ENCODE measurements at places on chromosomes 2 and 18.

DNA sequence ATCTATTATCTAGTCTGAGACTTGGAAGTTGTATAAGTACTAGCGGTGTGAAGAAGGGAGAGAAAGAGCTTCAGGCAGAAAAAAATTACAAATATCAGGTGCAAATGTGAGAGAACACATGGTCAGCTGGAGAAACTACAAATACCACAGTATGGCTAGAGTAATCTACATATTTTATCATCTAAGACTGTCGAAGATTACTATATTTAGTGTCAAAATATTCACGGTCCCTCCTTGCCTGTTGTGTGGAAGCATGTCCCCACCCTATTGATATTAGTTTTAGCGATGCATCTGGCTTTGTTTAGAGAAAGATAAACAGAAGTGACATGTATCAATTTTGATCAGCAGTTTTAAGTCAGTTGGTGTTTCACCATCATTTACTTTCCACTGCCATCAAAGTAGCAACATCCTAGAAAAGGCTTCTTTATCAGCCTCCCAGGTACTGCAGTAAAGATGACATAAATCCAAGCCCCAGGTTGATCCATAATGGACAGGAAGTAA is 90.5 kb upstream of the ITGA4 start:
- H3K36me3 ChIP-seq, result no peaks in the 10 kb centered on the region
- no peak for DNase-seq
- H3K27ac ChIP-seq, result no peak overlapping the region
- H3K4me3 ChIP-seq, result no peak overlapping the region
- H3K4me1 ChIP-seq, result no peaks in the 10 kb centered on the region

- H3K27me3 ChIP-seq, result no peaks in the 10 kb centered on the region
- no peak for DNase-seq
- no peak overlapping the region for H3K4me3 ChIP-seq
- no peaks in the 10 kb centered on the region for H3K36me3 ChIP-seq
- H3K4me1 ChIP-seq, result no peaks in the 10 kb centered on the region
- no peak overlapping the region for H3K27ac ChIP-seq
These were observed 1417.6 kb upstream of the CDH2 start for GRCh38 chr18:29594493-29594892.

- no peaks in the 10 kb centered on the region for H3K36me3 ChIP-seq
- DNase-seq, result no peak
- no peak overlapping the region for H3K4me3 ChIP-seq
- no peak overlapping the region for H3K27ac ChIP-seq
These were observed 154.8 kb upstream of the ZNF236 start for GRCh38 chr18:76667603-76668002.

- H3K4me3 ChIP-seq, result no peak overlapping the region
- H3K36me3 ChIP-seq, result no peaks in the 10 kb centered on the region
- no peak for DNase-seq
- H3K27ac ChIP-seq, result no peak overlapping the region
- H3K4me1 ChIP-seq, result no peaks in the 10 kb centered on the region
- H3K27me3 ChIP-seq, result no peaks in the 10 kb centered on the region
These were observed 203.5 kb downstream of the MBD2 start for GRCh38 chr18:54020966-54021365.

GRCh38 chr18:75208155-75208835 is 644 bp downstream of the PTGR3 start:
- H3K27me3 ChIP-seq, result no peaks in the 10 kb centered on the region
- H3K4me1 ChIP-seq, result peaks cover 29% of the 10 kb centered on the region
- peak overlapping the region; percentile 70 for H3K4me3 ChIP-seq
- peak; percentile 9 for DNase-seq

DNA sequence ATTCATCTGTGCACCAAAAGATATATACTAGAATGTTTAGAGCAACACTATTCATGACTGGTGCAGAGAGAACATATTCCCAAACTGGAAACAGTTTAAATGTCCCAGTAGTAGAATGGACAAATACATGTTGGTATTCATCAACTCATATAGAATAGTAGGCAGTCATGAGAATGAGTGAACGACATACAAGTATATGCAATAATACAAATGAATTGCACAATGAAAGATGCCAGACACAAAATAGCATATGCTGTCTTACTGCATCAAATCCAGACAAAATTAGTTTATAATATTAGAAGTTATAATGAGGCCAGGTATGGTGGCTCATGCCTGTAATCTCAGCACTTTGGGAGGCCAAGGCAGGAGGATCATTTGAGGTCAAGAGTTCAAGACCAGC is 8.3 kb upstream of the PRKAG3 start:
- no peaks in the 10 kb centered on the region for H3K4me1 ChIP-seq
- no peaks in the 10 kb centered on the region for H3K27me3 ChIP-seq
- no peaks in the 10 kb centered on the region for H3K36me3 ChIP-seq
- H3K27ac ChIP-seq, result no peak overlapping the region

DNA sequence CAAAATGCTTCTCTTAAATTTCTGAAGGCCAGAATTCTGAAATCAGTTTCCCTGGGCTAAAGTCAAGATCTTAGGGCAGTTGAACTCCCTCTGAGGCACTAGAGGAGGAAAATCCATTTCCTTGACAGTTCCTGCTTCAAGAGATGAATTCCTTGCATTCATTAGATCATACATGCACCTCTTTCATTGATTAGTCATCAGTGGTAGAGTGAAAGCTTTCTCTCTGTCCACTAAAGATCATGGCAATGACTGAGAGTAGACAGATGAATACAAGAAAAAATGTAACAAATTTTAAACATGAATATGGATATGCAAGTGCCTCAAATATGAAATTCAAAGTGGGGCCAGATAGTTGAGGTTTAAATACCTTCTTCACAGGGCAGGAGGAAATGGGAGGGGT is 693.4 kb upstream of the TMEFF2 start:
- H3K27me3 ChIP-seq, result no peaks in the 10 kb centered on the region
- H3K4me1 ChIP-seq, result no peaks in the 10 kb centered on the region
- no peak for DNase-seq
- no peak overlapping the region for H3K4me3 ChIP-seq

- H3K4me3 ChIP-seq, result no peak overlapping the region
- no peak for DNase-seq
- no peaks in the 10 kb centered on the region for H3K36me3 ChIP-seq
These were observed 41.3 kb downstream of the CAPN13 start for GRCh38 chr2:30765876-30766470.

DNA sequence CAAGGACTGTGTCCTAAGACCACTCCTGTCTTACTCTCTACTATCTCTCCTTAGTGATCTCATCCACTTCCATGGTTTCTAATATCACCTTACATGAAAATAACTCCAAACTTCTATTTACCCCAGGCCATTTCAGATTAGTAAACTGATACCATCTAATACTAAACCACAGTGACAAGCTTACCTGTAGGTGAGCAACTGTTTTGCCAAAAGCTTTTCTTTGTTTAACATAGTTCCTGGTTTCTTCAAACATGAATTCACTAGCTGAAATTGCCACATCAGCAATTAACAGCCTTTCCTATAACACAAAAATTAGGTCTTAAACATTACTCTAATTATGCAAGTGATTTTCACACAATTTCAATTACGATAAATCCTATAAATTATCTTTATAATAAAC is 22.1 kb downstream of the ACADL start:
- H3K27me3 ChIP-seq, result peaks cover 3% of the 10 kb centered on the region
- DNase-seq, result no peak
- H3K4me1 ChIP-seq, result no peaks in the 10 kb centered on the region

DNA sequence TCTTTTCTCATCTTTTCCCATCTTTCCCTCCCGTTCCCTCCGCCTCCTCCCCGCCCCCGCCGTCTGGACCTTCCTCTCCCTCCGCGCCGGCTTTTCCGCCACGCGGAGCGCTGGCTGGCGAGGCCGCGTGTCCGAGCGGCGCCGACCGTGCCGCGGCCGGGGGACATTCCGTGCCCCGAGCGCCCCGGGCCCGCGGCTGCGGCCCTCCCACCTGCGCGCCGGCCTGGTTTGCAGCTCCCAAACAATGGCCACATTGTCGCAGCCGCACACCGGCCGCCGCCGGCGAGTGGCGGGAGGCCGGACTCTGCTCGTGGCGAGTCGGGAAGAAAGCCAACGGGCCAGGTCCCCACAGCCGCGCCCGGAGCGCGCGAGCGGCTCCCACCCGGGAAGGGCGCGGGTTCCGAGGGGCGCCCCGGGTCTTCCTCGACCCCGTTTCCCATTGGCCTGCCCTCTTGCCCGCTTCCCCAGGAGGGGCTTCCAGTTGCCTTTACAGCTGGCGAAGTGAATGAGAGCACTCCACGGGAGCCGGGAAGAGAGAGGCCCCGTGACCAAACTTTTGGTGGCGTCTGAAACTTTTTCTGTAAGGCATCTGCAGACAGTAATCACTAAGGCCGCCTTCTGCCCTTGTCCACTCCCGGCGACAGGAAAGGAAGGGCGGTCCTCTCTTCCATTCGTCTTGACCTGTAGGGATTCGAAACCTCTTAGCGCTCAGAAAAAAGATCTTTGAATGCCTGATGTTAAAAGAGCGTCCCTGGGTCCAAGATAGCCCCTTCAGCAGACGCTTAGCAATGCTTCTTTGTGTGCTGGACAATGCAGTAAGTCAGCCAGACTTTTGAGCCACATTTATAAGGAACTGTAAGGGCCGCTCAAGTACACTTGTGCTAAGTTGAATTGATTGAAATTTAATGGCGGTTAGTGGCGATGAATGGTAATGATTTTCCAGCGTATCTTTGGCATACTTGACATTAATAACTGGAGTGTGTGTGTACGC is 6.2 kb downstream of the GLI2 start:
- no peaks in the 10 kb centered on the region for H3K36me3 ChIP-seq
- no peak overlapping the region for H3K4me3 ChIP-seq
- no peaks in the 10 kb centered on the region for H3K4me1 ChIP-seq
- H3K27ac ChIP-seq, result no peak overlapping the region

DNA sequence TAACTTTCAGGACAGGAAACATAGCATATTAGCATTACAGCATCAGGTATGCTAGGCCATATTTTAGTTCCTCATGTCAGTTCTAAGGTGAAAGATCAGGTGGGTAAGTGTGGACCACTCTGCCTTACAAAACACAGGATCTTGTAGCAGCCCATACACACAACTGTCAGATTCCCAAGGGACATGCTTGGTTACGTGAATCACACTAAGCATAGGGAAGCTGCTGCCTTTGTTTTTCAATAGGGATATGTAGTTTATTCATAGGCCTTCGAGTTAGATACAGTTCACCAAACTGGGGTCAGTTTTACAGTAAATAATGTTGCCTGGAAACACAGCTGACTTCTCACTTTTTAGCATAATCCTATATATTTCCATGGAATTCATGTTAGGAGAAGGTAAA is 116.1 kb upstream of the OTX1 start:
- H3K4me3 ChIP-seq, result no peak overlapping the region
- H3K4me1 ChIP-seq, result no peaks in the 10 kb centered on the region
- H3K27ac ChIP-seq, result no peak overlapping the region

DNA sequence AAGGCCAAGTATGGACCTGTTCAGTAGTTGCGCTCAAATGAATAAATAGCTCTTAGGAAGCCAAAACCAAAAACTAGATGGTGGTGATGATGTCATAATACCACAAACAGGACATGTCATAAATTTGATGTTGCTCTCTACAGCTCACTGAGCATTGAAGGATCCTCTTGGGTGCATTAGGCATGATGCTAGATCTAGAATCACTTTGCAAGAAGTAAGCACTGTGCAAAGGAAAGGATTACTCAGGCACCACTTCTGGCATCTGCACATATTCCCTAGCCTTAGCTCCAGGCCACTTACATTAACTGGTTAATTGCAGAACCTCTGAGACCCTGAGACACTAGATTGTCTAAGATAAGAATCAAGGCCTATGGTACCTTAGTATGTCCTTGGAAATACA is 58.0 kb downstream of the LRRTM1 start:
- H3K4me3 ChIP-seq, result no peak overlapping the region
- DNase-seq, result no peak
- H3K27me3 ChIP-seq, result no peaks in the 10 kb centered on the region
- H3K4me1 ChIP-seq, result no peaks in the 10 kb centered on the region
- H3K36me3 ChIP-seq, result no peaks in the 10 kb centered on the region

DNA sequence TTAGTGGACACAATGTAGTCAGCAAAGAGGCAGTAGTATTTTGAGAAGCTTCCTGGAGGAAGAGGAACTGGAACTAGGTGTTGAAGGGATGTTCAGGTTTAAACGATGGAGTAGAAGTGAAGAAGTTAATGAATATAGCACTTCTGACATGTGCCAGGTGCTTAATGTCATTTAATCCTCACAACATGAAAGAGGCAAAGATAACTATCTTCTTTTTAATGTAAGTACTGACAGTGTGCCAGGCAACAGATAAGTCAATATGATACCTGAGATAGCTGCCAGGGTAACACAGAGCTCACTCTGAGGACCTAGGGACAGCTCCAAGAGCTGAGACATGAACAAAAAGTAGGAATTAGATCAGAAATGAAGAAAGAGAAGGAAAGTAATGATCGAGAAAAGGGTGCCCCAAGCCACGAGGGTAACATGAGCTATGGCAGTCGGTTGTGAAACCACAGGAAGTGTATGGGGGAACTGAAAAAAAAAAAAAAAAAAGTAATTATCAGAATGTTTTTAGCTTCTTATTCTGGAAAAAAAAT is 140.7 kb downstream of the RNF144A start:
- DNase-seq, result no peak
- no peak overlapping the region for H3K4me3 ChIP-seq
- no peak overlapping the region for H3K27ac ChIP-seq
- peaks cover under 1% of the 10 kb centered on the region for H3K36me3 ChIP-seq
- peaks cover 32% of the 10 kb centered on the region for H3K4me1 ChIP-seq

DNA sequence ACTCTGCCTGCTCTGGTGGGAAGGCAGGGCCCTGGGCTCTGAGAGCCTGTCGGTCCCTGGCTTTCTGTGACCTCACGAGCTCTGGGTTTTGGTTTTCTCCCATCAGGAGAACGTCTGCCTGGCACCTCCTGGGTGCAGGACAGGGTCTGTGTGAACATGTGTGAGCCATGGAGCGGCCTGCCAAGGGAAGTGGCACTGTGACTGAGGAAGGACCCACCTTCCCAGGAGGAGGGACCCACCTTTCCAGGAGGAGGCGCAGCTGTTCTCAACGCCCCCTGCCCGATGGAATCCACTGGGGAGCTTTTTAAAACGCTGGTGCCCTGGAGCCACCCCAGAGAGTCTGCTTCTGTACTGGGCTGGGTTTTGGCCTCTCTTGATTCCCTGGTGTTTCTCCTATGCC is 168.7 kb downstream of the GLI2 start:
- no peaks in the 10 kb centered on the region for H3K27me3 ChIP-seq
- no peaks in the 10 kb centered on the region for H3K36me3 ChIP-seq
- no peaks in the 10 kb centered on the region for H3K4me1 ChIP-seq
- no peak overlapping the region for H3K4me3 ChIP-seq
- H3K27ac ChIP-seq, result no peak overlapping the region
- no peak for DNase-seq

DNA sequence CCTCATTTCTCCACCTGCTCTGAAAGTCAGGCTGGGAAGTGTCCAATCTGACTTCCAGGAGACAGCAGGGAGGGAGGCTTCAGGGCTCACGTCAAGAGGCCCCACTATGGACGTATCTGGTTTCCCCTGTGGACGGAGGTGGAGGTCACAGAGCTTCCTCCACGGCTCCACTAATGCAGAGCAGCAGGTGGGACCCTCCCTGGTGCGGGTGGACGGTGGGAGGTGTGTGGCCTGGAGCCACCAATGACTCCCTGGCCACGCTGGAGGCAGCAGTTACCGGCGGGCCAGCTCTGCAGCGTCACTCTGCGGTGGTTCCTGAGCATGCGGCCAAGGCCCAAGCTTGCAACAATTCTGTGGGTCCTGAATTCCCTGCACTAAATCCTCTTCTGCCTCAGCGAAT is 9.0 kb downstream of the CRACDL start:
- H3K27me3 ChIP-seq, result no peaks in the 10 kb centered on the region
- no peak overlapping the region for H3K27ac ChIP-seq
- no peaks in the 10 kb centered on the region for H3K4me1 ChIP-seq
- no peak overlapping the region for H3K4me3 ChIP-seq

- no peak overlapping the region for H3K4me3 ChIP-seq
- no peak for DNase-seq
- H3K27ac ChIP-seq, result no peak overlapping the region
- no peaks in the 10 kb centered on the region for H3K36me3 ChIP-seq
These were observed 1.1 kb upstream of the FAM237A start for GRCh38 chr2:206641226-206641625.

Measured in effector memory CD4-positive, alpha-beta T cell (primary cell).